Esophagus muscularis mucosa (tissue), 4 donors: ENCODE measurements at places on chromosomes 7 and 10.

DNA sequence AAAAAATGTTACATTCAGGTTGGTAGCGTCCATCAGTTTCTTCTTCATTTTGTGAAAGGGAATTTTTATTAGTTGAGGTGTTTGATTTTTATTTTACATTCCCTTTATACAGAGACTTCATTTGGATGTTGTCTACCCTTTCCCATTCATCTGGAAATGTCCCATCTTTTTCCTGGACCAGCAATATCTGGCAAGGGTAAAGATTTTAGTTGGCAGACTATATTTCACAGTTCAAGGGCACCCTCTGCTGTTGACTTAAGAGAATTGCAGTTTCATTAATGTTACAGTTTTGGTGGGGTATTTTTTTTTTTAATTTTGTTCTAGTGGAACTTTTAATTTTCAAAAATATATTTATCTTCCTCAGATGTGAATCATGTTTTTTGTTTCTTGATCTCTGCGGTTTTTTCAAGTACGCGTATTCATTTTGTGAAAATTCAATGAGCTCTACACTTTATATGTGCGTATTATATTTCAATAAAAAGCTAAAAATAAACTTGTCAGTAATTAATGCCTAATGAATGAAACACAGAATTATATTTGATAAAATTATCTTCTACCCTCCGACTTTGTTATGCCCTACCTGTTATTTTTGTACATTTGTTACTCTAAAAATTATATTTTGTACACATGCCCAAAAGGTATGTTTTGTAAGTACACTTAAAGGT lies 97.9 kb upstream of the KLF14 start:
- no peak for DNase-seq

GRCh38 chr10:98270073-98270740 lies 2.2 kb upstream of the LOXL4 start:
- no peak for DNase-seq

DNA sequence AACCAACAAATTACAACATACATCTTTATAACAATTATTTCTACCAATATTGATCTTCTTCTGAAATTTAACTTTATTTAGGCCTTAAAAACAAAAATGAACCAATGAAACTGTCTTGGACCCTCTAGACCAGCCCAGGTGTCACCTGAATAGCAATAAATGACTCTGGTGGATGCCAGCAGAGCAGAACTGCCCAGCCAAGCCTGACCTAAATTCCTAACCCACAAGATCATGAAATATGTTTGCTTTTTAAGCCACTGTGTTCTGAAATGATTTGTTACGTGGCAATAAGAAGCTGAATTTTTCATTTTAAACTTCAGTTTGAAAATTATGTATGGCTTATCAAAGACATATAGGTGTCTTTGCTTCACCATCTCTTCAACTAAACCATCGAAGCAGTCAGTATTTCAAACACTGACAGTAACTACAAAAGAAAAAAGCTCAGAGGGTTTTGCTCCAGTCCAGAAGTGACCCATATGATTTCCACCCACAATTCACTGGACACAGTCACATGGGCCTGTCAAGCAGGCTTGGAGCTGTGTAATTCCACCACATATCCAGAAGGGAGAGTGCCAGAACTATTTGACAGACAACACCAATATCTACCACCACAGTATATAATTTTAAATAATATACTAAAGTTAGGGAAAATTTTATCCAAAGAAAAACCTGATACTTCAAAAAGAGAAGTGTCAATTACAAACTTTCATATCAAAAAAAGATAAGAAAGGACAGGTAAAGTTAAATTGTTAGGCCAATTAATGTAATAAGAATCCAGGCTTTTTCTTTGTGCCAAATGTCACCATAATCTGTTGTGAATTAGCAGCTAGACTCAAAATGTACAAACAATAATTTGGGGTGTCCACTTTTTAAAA lies 94.5 kb downstream of the KMT2C start:
- DNase-seq: no peak

DNA sequence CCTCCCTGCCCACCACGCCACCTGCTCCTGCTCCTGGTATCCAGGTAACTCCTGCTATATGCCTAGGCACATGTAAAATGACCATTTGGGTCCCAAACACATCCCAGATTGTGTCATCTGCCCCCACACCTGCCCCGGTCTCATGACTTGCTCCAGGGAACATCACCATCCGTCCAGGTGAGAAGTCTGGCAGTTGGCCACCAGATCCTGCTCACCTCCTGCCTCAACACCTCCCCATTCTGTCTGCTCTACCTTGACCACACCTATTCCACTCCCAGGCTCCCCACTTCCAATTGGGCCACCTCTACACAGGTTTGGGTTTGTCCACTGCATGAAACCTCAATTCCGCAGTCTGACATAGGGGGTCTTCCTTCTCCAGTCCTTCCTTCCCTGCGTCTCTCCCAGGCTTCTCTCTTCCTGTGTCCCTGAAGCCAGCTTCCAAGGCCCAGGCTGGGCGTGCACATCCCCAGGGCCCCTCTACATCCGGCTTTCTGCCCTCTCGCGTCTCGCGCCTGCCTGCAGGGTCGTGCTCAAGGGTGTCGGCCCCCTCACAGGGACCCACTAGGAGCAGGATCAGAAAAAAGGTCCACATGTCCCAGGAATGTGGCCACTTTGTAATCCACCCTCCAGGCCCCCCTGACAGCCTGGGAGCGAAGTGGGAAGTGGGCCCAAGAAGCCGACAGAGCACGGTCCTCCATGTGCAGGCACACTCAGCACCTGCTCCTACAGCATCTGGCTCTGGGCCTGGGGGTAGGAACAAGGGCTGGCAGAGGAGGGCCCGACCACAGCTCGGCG lies 49.3 kb upstream of the DAGLB start:
- no peak for DNase-seq

DNA sequence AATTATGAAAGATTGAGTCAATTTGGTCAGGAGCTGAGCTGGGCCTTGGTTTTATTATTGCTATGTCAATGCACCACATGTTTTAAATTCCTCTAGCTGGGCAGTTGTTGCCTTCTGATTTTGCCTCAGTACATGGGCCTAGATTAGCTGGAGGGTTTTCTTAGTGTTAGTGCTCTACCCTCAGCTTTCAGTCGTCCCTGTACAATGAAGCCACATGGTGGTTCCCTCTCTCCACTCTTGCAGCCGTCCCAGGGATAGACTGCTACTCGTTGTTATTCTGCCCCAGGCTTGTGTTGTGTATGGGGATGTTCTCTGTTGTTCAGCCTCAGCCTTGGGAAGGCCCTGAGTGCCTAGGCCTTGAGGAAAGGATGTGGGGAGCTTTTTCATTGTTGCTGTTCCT lies 37.0 kb downstream of the NHLRC2 start:
- no peak for DNase-seq

GRCh38 chr7:143285470-143285778 lies 666 bp downstream of the TMEM139 start:
- DNase-seq: no peak

- no peak for DNase-seq
Measured at GRCh38 chr7:77653572-77653971, 42.7 kb upstream of the RSBN1L start.

GRCh38 chr7:158549616-158550393 lies 37.8 kb downstream of the PTPRN2 start:
- DNase-seq: no peak

DNA sequence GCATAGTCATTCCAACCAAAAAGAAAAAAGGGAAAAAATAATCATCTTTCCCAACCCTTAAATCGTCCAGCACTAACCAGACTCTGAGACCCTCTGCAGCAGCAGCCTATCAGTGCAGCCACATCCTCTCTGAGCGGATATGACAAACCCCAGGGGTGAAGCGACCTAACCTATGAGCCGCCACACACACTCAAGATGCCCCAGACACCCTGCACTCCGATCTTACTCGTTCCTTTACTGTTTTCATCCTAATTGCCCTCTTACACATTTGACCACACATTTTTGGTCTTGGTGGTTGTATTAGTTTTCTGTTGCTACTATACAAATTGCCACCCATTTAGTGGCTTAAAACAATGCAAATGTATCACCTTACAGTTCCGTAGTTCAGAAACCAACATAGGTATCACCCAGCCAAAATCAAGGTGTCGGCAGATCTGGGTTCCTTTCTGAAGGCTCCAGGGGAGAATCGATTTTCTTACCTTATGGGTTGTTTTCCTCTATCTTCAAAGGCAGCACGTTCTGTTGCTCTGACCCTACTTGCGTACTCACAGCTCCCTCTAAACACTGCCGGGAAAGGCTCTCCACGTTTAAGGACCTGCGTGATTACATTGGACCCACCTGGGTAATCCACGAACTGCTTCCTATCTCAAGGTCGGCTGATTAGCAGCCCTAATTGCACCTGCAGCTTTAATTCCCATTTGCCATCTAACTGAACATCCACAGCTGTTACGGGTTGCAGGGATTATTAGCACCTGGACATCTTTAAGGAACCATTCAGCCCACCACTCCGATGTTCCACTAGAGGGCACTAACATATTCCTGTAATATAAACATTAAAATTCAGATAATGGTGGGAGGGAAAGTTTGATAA lies 37.3 kb upstream of the PRSS1 start:
- DNase-seq: no peak

GRCh38 chr7:41503438-41503837 lies 199.5 kb downstream of the INHBA start:
- no peak for DNase-seq
